ENCODE measurements at places on chromosomes 7 and 10.

DNA sequence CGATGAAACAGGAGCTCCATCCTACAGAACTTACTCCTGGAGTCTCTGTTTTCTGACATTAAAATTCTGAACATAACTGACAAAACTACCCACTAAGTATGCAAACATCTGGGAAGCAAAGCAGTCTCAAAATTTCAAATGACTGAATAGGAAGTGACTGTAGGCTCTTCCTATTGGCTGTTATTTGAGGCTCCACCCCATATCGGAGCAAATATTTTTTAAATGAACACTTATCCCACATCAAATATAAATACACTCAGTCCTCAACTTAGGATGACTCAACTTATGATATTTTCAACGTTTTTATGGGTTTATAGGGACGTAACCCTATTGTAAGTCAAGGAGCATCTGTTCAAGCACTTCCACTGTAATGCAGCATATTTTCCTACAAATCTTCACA, 8.8 kb downstream of the HSPA12A start:
- DNase-seq = no peak

DNA sequence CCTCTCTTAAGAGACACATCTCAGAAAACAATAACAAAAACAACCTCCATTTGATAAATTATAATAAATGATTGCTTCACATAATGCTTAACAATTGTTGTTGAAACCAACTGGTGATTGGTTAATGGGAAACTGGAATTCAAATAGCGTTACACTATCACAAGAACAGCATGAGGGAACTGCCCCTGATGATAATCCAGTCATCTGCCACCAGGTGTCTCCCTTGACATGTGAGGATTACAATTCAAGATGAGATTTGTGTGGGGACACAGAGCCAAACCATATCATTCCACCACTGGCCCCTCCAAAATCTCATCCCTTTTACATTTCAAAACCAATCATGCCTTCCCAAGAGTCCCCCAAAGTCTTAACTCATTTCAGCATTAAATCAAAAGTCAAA, 375.9 kb downstream of the BMPER start:
- DNase-seq = peak; percentile 5

- no peak for DNase-seq
Measured at GRCh38 chr10:64329510-64329909, 808.3 kb downstream of the REEP3 start.

- DNase-seq = no peak
Measured at GRCh38 chr10:9615189-9615588, 1402.5 kb upstream of the CELF2 start.

DNA sequence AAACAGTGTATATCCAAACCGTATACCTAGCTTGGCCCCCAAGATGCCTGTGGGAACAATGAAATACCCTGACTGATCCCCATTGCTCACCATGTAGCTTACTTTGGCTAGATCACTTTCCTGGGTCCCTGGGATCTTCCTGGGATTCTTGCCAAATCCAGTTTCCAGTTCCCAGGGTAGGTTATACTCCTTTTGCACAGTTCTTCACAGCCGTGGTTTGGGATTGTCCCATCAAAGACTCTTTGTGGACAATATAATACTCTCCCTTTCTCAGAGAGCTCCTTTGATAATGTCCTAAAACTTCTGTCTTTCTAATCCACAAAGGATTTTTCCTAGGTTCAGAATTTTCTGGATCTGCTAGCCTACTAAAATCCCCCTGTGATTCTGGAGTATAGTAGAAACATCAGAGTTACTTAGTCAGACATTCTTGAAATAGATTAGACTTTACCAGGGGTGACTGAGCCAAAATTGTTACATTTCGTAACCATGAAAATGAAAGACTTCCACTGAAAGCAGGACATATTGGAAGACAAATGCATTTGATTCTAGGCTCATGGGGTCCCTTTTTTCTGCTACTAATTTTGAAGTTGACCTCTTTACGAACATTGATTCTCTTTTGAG, 388.3 kb upstream of the ETV1 start:
- no peak for DNase-seq

DNA sequence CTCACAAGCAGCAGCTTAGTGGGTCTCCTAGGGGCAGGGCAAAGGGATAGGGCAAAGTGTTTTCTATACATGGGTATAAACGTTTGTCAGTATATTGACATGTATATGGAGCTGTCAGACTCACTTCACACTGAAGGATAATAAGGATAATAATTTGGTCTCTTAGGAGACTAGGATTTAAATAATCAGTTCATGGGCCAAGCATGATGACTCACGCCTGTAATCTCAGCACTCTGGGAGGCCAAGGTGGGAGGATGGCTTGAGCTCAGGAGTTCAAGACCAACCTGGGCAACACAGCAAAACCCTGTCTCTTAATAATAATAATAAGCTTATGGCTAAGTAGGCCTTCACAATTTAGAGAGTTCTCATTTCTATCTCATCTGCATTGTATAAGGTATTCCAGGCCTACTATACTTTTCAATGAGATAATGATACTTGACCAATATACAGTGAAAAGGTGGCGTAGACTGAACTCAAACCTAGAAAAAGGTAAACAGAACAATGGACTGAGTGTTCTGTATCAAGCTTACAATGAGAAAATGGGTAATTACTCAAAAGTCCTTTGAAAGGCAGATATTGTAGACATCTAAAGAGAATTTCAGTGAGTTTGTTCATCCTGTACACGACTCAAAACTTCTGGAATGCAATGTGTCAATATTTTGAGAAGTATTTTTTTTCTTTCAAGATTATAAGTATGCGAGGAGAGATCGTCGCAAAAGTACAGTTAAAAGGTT, 7.0 kb downstream of the GSAP start:
- DNase-seq = no peak

DNA sequence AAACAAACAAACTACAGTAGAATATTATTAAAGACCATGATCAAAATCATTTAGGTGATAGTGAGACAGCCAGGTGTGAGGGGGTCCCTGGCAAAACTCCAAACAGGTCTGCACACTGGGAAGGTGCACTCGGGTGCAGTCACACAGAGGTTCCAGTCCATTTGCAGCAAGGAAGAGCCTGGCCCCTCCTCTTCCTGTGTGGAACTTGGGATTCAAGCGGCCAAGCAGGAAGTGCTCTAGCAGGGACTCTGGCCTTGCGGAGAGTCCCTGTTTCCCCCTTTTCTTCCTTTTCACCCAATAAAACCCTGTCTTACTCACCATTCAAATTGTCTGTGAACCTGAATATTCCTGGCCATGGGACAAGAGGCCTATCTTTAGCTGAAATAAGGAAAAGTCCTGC, 181.8 kb downstream of the LRRTM3 start:
- DNase-seq = no peak

DNA sequence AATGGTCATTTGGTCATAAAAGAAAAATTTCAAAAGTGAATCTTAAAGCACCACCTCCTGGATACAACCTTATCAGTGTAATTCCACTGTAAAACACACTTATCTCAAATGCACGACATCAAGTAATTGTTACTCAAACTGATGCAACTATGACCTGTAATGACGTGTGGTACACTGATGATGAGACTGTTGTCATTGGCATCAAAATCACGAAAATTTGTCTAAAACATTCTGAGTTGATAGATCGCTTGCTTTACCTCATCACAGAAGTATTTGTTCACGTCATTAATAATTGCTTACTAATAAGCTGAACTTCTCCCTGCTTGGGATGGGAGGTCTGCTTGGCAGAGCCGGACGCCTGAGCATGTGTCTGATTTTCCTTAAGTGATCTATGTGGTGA, 221.8 kb upstream of the KLF6 start:
- no peak for DNase-seq

- DNase-seq = no peak
Measured at GRCh38 chr10:9211228-9211627, 1156.7 kb downstream of the GATA3 start.

- no peak for DNase-seq
Measured at GRCh38 chr10:35056133-35056532, 34.0 kb downstream of the CUL2 start.

GRCh38 chr10:44981172-44982113, 2.8 kb upstream of the DEPP1 start:
- DNase-seq = peak; percentile 34

- no peak for DNase-seq
Measured at GRCh38 chr7:102317231-102318059, 30.8 kb downstream of the SH2B2 start.

DNA sequence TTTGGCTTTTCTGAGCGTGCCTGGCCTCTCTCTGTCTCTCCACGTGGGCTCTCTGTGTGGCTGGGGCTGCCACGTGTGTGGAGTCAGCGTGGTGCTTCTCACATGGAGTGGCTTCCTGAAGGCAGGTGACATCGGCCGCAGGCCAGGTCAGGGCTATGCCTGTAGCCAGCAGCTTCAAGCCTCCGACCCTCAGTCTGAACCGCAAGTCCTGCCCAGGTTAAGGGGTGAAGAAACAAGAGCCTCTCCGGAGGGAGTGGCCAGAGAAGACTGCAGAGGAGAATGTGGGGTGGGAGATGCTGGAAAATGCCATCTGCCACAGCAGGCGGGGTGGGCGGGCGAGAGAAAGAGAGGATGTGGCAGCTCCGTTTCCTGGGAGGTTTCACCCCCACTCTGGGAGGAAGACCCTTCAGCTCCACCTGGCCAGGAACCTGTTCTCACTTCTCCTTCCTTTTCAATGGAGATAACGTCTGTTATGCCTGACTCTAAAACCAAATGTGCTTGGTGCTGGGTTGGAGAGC, 14.3 kb upstream of the VIPR2 start:
- no peak for DNase-seq

GRCh38 chr7:135970682-135971365, 6.3 kb downstream of the MTPN start:
- DNase-seq = peak; percentile 63

DNA sequence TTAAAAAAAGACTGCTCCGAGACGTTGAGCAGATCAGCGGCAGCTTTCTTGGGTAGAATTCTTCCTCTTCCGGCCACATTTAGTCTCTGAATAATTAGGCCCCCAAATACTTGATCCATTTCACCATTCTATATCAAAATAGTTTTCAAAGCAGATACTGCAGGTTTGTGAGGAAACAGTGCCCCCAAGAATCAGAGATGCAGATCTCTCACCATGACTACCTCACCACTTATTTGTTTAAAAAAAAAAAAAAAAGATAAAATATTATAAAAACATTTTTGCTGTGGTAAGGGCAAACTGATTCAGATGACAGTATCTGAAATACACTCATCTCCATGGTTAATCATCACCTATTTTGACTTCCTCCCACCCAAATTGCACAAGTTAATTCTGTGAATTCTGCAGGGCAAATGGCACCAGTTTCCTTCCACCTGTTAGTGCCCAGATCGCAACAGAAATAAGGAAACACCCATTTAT, 210.4 kb downstream of the FAM107B start:
- peak; percentile 44 for DNase-seq

DNA sequence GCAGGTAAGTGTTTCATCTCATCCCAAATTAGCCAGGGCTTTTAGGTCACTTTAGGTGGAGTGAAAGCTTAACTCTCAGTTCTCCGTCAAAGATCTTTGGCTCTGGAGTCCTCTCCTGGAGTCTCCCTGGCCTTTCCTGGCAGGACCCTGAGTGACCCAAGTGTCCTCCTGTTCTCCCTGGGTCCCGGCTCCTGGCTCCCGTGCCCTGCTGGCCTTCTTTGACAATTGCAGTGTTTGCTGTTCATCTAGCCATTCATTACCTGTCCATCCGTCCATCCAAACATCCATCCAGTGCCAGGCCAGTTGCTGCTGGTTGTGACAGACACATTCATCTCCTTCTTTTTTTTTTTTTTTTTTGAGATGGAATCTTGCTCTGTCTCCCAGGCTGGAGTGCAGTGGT, 6.2 kb upstream of the TPST1 start:
- DNase-seq = no peak

DNA sequence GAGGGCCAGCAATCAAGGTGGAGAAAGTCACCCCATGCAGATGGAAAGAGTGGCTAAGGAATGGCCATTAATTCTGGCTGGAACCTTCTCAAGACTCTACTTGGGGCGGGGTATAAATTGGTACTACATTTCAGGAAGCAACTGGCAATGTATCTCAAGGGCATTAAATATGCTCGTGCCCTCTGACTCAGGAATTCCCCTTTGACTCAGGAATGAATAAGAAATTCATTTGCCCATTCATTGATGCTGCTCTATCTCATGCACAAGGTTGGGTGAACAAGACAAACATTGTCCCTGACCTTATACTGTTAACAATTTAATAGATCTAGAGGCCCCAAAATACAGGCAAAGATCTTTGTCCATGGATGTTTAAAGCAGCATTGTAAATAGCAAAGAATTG, 188.1 kb downstream of the MYOF start:
- no peak for DNase-seq

GRCh38 chr10:61166489-61166888, 222.5 kb upstream of the RHOBTB1 start:
- DNase-seq = no peak

GRCh38 chr10:122117475-122117874, 128.5 kb downstream of the TACC2 start:
- no peak for DNase-seq

Measured in hematopoietic multipotent progenitor cell treated with erythropoietin and hydrocortisone succinate and interleukin-3 and kit ligand, for 6 days (in vitro differentiated cells).